ENCODE measurements at places on chromosomes 13 and 19.

- no peak for DNase-seq
Observed at GRCh38 chr19:29483641-29483920, 42.2 kb upstream of the VSTM2B start.

DNA sequence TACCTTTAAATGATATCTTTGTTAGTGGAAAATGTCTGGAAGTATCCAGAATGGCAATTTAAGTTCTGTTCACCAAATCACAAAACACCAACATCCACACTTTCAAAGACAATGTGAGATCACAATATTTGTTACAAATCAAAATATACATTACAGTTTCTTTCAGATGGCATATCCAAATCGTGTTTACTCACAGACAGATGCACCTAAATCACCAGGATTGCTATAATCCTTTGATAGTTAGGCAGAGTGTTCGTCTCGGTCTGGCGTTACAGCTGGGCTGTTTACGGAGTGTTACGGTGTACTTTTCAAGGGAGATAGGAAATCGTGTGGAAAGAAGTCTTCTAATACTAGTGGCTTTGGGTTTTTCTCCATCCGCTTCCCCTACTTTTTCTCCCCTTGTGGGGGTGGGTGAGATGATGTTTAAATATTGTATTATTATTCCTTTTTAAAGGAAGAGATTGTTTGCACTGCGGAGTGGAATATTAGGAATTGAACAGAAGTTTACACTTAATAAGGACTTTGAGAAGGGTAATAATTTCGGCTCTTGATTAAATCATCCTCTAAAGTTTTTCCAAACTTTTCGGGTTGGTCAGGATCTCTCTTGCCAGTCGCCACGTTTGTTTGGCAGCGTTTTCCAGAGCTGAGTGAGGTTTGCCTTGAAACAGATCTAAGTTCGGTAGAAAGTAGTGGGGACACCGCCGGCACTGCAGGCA is 1.8 kb downstream of the MAB21L1 start:
- DNase-seq, result no peak

DNA sequence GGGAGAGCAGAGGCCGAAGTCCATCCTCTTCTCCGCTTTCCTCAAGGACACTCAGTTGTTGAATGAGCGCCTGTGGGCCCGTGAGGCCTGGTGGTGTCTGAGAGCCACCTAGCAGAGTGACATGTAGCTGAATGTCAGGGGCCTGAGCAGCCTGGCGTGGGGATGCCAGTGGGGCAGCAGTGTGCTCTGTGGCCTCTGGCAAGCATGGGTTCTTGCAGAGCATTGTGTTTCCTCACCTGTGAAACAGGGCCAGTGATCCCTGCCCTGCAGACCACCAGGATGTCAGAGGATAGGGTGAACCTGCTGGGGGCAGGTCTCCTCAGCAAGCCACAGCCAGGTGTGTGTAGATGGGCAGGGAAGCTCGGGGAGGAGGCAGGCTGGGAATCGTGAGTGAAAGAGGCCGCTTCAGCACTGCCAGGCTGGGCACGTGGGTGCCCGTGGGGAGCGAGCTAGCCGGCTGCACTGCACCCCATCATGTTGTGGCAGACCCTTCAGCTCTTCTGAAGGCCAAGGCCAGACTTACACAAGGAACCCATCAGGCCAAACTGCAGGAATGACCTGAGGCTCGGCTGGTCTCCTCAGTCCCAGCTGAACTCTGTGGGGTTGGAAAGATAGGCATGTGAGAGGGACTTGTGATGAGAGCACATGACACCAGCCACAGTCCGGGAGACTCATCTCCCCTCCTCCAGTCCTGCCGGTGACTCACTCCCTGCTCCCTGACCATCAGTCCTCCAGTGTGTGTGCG is 5.0 kb downstream of the PPP1R37 start:
- no peak for DNase-seq

DNA sequence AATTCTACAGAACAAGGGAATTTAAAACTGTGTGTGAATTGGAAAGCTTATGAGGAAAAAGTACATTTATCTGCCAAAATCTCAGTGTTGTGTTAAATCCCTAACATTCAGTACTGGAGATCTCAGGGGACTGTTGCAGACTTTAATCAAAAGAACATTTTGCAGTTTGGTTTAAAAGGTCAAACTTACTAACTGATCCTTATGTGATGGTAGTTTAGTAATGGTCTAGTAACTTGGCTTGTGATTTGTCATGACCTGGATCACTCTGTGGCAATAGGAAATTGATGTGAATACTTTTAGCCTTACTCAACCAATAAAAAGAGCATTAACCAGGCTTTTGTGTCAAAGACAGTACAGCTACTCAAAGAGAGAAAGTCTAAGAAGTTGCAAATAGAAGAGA is 862.1 kb upstream of the MIR17HG start:
- DNase-seq, result no peak

DNA sequence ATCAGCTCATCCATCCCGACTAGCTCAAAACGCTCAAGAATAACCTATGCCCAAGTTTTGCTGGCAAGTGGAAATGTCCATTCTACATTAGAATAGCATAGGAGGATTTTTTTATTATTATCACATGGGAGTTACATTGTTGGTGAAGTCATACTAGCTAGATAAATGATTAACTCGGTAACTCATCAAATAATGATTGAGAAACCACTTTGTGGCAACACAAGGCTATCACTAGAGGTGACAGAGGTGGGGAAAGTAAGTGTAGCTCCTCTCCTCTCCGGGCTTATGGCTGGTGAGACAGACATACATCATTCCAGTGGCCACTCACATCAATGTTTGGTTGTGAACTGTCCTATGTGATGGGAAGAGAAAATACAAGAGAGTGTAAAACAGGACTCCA is 161.6 kb downstream of the ZIC5 start:
- no peak for DNase-seq

DNA sequence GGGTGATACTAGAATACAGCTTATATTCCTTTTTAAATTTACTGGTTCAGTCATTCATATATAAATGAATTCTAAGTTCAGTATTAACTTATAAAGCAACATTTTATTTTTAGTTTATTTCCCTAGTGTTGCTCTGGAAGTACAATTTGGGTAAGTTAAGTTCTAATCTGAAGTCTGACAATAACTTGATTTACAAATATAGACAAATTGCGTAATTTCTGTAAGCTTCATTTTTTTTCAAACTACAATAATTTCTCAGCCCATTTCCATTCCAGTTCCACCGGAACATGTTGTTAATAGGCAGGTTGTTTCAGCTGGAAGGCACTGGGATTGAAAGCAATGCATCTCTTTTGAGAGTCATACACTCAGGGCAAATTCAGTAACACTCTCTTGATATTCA is 2000.7 kb downstream of the OLFM4 start:
- no peak for DNase-seq

DNA sequence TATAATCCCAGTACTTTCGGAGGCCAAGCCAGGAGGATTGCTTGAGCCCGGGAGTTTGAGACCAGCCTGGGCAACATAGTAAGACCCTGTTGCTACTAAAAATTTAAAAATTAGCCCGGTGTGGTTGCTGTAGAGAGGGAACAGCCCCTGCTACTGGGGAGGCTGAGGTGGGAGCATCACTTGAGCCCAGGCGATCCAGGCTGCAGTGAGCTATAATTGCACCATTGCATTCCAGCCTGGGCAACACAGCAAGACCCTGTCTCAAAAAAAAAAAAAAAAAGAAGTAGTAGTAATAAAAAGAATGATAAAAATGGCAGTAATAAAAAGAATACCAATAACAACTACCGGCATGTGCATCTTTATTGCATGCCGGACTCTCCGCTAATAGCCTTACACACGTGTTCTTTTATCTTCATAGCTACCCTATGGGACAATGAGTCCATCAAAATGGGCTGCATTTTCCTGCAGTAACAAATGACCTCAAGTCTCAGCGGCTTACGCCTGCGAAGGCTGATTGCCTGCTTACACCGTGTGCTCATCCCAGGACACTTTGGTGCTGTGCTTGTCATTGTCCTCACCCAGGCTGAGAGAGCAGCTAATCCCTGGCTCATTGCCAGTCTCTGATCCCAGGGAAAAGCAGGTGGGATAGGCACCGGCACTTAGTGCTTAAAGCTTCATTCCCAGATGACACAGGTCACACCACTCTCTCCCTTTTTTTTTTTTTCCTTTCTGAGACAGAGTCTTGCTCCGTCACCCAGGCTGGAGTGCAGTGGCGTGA is 14.4 kb upstream of the SYCN start:
- DNase-seq, result peak; percentile 4

DNA sequence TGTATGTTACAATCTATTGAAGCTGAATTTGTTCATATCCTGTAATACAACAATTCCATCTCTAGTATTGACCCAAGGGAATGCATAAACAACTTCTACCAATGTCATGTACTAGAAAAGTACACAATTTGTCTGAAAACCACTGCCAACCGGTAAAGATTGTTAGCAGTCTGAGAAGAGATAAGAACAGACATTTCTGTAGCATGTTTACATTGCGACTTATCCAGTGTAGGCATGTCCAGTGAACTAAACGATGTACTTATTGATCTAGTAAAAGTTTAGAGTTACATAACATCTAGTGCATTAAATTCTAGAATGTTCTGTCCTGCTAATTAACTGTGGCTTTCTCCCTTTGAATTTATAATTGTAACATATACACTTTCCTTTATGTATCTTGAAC is 425.9 kb downstream of the SLITRK6 start:
- no peak for DNase-seq

DNA sequence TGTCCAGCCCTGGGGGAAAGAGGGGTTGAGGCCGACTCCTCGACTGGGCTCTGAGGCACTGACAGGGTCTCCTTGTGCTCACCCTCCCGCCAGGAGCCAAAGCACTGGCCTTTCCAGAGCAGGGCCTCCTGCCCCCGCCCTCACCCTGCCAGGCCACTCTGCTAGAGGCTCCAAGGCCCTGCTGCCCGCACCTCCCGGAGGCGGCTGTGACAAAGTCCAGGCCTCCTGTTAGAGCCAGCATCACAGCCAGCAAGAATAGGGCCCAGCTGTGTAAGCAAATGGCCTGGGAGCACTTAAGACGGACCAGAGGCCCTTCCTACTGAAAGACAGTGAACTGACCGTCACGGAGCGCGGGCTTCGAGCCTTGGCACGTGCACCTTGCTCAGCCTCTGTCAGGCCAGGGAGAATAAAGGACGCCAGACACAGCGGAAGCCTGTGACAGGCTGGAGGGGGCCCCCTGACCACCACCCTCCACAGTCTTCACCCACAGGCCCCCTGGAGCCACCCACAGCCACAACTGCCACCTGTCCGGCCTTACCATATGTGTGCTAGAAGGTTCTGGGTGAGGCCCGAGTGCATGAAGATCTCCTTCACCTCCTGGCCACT is 50.9 kb downstream of the EPS15L1 start:
- DNase-seq, result no peak

GRCh38 chr13:73216381-73216831 is 157.6 kb downstream of the KLF5 start:
- no peak for DNase-seq

- DNase-seq, result no peak
Observed at GRCh38 chr13:100502446-100502845, 86.1 kb downstream of the GGACT start.

- no peak for DNase-seq
Observed at GRCh38 chr13:113411216-113412023, 41.9 kb downstream of the ADPRHL1 start.

DNA sequence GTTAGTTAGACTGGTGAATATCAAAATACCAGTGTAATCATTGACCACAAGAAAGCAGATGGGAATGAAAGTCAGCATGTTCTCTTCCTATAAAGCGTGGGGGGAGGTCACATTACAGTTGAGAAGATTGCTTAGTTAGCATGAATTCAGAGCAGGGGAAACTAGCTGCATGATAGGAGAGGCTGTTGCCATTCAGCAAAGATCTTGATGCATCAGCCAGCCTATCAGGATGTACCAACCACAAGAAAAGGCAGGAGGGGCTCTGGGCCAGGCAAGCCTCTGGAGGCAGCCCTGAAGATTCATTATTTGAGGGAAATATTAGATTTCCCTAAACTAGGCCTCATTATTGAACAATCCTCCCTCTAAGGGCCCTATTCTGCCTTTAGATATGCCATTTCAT is 5.0 kb upstream of the MTMR6 start:
- DNase-seq, result no peak

DNA sequence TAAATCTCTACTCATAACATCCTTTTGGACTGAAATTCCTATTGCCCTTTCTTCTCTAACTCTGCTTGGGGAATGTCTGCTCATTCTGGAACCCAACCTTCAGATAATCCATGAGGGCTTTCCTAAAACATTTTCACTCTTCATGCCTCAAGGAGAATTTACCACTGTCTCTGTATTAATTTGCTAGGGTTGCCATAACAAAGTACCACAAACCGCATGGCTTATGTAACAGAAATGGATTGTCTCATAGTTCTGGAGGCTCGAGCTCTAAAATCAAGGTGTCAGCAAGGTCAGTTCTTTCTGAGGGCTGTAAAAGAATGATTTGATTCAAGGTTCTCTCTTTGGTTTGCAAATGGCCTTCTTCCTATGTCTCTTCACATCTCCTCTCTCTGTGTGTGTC is 209.7 kb downstream of the LACC1 start:
- no peak for DNase-seq

- DNase-seq, result no peak
Observed at GRCh38 chr19:42514449-42514848, 13.8 kb downstream of the CEACAM1 start.

DNA sequence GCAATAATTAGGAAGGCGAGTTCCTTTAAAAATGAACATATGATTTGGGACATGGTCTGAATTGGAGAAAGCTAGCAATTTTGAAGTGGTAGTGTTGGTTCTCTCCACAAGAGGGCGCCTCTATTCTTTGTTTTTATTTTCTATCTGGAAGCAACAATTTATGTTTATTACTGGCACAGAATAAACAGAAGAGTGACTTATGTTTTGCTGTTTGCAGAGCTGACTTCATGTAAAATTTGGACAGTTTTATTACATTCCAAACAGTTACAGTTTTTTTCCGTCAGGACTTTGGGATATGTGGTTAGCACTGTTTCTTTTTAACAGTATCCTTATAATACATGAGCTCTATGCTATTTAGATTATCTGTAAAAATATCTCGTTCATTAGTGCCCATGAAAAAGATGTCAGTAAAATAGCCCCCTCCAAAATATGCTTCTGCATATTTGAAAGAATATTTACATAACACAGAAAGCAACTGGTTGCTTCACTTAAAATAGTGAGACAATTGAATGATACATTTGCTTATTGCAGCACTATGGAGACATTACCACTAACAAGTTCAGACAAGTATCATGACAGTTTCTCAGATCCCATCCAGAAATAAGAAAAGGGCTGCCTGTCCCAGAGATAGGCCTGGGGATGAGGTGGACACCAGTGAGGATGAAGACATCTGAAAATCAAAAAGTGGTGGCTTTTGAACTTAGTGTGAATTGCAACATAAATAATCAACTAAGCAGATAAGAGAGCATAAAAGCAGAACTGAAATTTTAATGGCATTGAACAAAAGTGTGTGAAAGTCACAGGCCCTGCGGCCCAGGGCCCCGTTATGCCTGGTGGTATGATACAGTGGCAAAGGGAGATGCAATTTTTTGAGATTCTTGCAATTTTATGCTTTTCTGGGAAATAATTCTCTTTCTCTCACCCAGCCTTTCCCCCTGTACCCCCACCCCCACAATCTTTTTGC is 32.3 kb upstream of the FGF9 start:
- DNase-seq, result peak; percentile 31

- DNase-seq, result peak; percentile 68
Observed at GRCh38 chr19:17841810-17842662, 5.7 kb downstream of the JAK3 start.

- DNase-seq, result no peak
Observed at GRCh38 chr13:44668688-44669087, 92.6 kb upstream of the TSC22D1 start.

GRCh38 chr19:54162241-54162805 is 2.8 kb upstream of the LENG1 start:
- peak; percentile 75 for DNase-seq

Data from NCI-H1417 (cell line).